ENCODE measurements at places on chromosomes 1 and 21. TPM values are rescaled to one million over a fixed set of nuclear protein-coding genes. Genes with fewer than 3 reads are reported as not detected.

The TCHHL1 gene
- not detected for total RNA-seq

The TCHH gene
- total RNA-seq: not detected

The PLCH2 gene
- under 0.01 TPM for total RNA-seq

The WNT2B gene
- 6.3 TPM for total RNA-seq

The SH3BGR gene
- 58.5 TPM for total RNA-seq

The PLPPR5 gene
- total RNA-seq: 1.6 TPM

The LCE2B gene
- not detected for total RNA-seq

The PLA2G2F gene
- total RNA-seq: not detected

The SLAMF6 gene
- 0.52 TPM for total RNA-seq

The GNAT2 gene
- not detected for total RNA-seq
